ENCODE measurements at places on chromosomes 4 and X.
A peak's percentile ranks its signal among the peaks of the same experiment; 100 is the strongest.

GRCh38 chr4:159070742-159071141 is 32.1 kb upstream of the RAPGEF2 start:
- no peak for DNase-seq

DNA sequence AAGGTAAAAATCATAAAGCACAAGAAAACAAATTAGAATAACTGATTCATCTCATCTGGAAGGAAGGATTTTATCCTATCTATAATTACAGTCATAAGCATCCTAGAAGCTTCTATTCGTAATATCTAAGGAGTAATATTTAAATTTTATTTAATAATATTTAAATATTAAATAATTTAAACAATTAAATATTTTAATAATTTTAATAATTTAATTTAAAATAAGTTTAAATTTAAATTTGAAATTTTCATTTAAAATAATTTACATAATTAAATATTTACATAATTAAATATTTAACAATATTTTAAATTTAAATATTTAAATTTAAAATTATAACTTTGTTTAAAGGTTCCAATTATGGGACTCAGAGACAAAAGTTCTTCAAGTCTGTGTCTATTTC is 127.5 kb upstream of the GK2 start:
- DNase-seq: no peak

DNA sequence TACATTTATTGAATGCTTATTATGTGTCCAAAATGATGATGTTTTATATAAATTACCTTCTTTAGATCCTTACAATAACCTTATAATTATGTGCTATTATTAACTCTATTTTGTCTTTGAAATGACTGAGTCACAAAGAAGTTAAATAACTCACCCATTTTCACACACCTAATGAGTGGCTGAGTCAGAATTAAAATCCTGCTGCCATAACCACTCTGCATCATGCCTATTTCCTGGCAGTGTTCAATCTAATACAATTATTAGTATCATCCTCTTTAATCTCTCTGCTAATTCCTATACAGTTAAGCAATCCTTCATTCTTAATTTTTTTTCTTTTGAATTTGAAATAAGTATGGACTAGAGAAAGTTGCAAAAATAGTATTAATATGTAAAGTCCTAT is 342.9 kb downstream of the CFAP299 start:
- no peak for DNase-seq

DNA sequence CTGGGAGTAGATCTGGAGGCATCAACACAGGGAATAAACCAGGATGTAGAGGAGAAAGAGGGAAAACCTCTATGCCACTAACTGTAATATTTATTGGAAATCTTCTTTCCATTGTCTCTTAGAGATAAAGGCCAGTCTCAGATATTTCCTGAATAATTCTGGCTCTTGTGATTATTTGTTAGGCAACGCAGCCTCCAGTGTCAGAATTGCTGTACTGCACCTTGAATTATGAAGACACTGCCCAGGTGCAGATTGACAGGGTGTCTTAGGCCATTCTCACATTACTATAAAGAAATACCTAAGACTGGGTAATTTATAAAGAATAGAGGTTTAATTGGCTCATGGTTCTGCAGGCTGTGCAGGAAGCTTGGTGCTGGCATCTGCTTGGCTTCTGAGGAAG is 100.7 kb upstream of the ZDHHC15 start:
- no peak for DNase-seq

GRCh38 chrX:45524805-45525204 is 324.1 kb upstream of the DIPK2B start:
- DNase-seq: no peak

DNA sequence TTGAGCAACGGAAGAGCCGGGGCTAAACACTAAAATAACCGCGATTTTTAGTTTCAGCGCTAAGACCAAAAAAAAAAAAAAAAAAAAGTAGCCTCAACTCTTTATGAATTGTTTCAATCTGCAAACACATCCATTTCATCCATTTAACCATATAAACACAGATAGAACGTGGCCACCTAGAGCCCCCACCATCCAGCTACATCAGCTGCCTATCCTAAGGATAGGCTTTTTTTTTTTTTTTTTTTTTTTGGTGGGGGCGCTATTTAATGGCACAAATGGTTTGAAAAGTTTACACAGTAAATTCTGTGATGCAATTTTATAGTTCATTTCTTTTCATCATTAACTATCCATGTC is 492 bp upstream of the HDAC8 start:
- DNase-seq: no peak

DNA sequence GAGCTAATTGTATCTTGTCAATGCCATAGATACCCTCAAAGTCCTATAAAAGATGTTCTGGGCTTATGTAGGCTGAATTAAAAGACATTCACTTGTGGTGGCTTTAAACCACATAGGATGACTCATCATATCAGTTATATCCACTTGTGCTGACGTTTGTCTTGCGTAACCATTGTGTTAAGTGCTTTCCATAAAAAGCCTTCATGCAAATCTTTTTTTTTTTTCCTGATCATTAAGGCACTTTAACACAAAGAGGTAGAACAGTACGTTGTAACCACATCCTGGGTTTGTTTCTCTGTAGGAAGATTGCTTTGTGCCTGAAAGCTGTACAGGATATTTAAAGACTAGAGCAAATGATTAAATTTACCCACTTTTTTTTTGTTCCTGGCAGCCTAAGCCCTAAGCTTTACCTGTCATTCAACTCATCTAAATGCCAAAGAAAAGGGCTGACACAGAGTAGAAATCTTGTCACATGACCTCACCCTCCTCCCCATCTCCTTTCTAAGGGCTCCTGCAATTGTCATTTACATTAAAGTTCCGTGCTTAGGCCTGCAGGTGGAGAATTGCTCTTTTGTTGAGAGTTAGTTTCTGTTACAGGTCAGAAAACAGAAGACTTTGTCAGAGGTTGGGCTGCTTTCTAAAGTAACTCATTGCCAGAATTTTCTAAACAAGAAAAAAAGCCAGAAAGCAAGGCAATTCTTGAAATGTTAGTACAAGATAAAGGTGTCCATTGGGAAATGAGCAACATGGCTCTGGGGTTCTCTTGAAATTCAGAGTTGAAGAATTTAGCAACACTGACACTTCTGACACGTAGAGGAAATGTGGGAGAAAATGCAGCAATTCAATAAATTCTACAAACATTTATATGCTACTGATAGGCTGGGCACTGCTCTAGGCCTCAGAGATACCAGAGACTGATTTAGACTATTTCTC is 555.6 kb downstream of the PPARGC1A start:
- DNase-seq: peak; percentile 20

GRCh38 chrX:64977830-64978229 is 1.6 kb upstream of the ZC4H2 start:
- DNase-seq: no peak

- DNase-seq: no peak
Measured at GRCh38 chr4:98568941-98569663, 89.3 kb downstream of the TSPAN5 start.

GRCh38 chrX:29728639-29729038 is 486.7 kb upstream of the MAGEB2 start:
- no peak for DNase-seq

GRCh38 chrX:69844636-69845035 is 205.1 kb downstream of the AWAT2 start:
- DNase-seq: no peak

DNA sequence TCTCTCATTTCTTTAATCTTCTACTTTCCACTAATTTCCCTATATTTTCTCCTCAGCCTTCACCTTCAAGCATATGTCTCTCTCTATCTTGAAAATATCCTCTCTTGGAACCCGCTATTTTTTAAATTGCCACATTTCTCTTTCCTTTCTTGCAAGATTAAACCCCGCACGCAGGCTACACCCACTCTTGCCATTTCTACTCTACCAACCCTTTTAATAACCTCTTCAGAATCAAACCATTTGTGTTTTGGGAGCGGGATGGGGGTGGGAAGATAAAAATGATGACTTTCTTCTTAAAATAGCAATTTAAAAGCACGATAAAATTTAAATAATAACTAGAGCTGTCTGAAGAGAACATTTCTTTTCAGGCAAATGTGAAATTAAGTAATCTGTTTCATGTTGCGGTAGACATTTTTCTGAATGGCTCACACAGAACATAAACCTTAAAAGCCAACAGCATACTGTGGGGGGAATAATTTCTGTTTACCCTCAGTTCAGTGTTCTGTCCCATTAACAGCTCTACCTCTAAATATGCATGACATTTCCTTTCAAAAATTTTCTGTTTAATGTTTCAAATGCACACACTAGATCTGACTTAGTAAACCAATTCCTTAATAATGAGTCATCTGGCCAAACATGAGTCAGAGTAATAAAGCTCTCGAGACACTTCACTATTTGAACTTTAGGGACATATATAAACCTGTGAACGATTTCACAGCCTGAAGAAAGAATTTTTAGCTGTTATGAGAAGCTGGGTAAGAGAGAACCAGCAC is 20.5 kb downstream of the ARSJ start:
- no peak for DNase-seq

DNA sequence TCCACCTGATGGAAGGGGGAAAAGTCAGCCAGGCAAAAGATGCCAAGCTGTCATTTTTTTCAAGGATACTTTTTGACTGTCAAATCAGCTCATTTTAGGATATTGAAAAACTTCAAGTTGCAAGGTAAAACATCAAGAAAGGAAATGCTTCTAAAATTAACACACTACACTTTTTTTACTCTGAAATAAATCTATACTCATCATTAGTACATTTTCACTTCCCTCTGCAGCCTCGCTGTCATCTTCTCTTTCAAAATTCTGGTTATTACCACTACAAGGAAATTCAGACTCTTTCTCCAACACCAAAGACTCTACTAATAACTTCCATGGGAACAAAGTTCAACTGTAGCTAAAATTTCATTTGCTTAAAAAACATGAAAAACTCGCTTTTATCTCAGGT is 41.6 kb downstream of the APBB2 start:
- DNase-seq: no peak

GRCh38 chr4:134740290-134740689 is 538.7 kb upstream of the PABPC4L start:
- DNase-seq: no peak

- no peak for DNase-seq
Measured at GRCh38 chr4:1003271-1004070, 8.0 kb upstream of the FGFRL1 start.

DNA sequence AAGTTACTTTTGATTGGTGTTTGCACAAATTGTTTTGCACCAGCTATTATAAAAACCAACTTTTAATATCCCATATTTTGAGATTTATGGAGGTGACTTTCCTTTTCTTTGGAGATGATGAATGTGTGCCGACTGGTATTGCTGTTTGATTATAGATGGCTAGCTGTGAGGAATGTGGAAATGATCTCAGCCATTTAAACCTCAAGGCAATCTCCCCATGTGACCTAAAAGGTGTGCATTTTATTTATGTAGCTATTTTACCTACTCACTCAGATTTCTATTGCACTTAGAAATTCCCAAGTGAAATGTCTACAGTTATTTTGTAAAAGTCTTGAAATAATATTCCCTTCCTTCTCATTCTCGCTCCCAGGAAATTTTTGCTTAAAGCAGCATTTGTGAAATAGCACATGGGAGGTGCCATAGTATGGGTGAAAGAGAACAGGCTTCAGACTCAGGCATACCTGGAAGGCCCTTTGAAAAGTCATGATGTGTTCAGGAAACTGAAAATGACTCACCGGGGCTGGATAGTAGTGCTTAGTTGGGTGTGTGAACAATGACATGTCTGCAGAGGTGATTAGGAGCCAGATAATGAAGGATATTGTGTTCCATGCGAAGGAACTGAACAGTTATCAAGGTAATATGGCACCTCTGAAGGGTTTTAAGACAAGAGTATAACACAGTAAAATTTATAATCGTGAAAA is 247.6 kb downstream of the CBLL2 start:
- DNase-seq: no peak

DNA sequence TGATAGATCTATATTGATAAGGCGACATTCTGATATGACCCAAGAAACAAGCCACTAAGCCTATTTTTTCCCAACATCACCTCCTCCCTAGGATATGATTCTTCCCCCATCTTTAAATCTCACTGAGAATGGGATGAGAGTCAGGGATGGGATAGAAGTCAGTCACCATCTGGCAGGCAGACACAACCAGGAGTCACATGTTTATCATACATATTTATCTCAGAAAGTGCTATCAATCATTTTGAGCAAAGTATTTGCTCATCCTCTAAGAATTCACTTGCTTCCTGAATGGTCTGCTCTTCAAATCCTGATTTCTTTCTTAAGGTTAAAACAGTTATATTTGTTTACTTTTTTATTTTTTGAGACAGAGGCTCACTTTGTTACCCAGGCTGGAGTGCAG is 20.3 kb downstream of the DNAAF6 start:
- no peak for DNase-seq

DNA sequence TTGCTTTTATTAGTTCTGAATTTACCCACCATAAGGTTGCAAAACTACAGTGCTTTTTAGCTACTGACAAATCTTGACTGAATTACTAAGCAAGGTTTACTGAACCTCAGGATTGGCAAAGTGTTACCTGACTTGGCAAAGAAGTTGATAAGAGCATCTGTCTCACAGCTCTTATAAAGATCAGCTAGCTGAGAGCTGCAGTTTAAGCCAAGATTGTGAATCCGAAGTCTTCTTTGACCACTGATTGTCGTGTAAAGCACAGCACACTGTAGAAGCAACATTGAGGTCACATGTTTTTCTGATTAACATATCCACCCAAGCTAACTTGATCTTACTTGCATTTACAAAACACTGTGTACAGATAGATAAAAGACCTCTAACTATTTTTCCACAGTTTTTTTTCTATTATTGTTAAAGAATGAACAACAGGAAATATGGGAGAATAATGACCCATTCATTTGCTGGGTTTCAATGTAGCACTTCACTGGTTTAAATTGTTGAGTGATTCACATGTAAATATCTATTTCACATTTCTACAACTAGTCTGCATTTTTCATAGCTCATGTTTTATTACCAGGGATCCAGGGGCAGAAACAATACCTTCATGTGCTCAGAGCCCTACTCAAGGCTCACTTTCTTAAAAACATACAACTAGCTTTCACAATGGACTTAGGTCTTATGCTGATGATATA is 54.0 kb downstream of the METTL14 start:
- no peak for DNase-seq

GRCh38 chrX:16843208-16843909 is 26.8 kb downstream of the RBBP7 start:
- no peak for DNase-seq

- DNase-seq: no peak
Measured at GRCh38 chr4:61246034-61246433, 45.9 kb downstream of the ADGRL3 start.

DNA sequence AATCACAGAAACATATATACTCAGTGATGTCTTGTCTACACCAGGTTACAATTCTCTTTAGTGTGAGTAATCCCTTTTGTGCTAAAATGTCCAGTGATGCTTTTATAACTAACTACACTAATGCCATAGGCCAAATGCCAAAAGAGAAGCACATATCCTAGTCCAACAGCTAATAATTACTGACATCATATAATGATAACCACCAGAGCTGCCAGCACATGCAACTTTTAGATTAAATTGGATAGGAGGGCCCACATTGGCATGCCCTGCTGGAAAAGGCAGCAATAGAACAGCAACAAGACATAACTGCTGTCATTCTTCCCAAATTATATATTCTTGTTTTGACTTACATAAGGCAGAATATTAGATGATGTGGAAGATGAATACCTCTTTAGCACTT is 238.8 kb downstream of the KCNIP4 start:
- no peak for DNase-seq

- DNase-seq: no peak
Measured at GRCh38 chr4:15809058-15809457, 30.9 kb downstream of the CD38 start.

GRCh38 chrX:311156-312129 is 7.2 kb downstream of the GTPBP6 start:
- DNase-seq: no peak

GRCh38 chrX:19924285-19924684 is 36.9 kb upstream of the SH3KBP1 start:
- no peak for DNase-seq

GRCh38 chr4:151099976-151100417 is 569 bp downstream of the RPS3A start:
- no peak for DNase-seq
